ENCODE measurements at places on chromosomes 12 and 14.
A peak's percentile ranks its signal among the peaks of the same experiment; 100 is the strongest.

GRCh38 chr14:42057111-42057510, 450.4 kb downstream of the LRFN5 start:
- no peak for DNase-seq

- DNase-seq, result no peak
Observed at GRCh38 chr14:38824706-38825105, 278.3 kb downstream of the SEC23A start.

DNA sequence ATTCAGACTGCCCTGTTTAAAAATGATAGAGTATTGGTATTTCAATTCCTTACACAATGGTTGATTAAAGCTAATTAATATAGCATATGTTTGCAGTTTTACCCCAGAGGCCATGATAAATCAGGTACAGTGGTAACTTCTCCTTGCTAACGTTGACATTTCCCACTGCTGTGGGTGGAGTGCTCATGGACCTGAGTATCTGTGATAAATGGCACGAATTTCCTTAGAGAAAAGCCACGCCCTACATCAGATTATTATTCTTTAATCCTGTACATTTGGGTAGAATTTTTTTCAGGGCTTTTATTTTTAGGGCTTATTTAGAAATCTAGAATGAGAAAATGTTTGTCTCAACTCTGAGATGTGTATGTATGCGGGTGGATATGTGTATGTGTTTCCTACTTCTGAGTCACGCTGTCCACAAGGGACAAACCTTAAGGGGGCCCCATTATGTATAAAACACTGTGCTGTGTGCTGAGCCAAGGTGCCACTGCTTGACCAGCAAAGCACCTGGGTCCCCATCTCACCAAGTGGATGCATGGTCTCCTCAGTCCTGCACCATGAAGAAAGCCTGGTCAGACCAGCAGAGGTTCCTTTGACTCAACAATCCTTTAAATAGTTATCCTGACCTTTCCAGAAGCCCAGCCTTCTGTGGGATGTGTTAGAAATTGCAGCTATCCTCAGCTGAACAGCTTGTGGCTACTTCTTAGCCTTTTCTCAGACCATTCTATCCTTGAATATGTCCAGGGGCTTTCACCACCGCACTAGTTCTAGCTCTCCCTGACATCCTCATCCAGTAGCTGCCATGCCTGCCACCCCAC, 57.9 kb upstream of the STK38L start:
- DNase-seq, result no peak

GRCh38 chr14:55832122-55832911, 252.3 kb downstream of the KTN1 start:
- DNase-seq, result no peak

GRCh38 chr12:6140651-6141447, 16.4 kb upstream of the VWF start:
- peak; percentile 72 for DNase-seq

DNA sequence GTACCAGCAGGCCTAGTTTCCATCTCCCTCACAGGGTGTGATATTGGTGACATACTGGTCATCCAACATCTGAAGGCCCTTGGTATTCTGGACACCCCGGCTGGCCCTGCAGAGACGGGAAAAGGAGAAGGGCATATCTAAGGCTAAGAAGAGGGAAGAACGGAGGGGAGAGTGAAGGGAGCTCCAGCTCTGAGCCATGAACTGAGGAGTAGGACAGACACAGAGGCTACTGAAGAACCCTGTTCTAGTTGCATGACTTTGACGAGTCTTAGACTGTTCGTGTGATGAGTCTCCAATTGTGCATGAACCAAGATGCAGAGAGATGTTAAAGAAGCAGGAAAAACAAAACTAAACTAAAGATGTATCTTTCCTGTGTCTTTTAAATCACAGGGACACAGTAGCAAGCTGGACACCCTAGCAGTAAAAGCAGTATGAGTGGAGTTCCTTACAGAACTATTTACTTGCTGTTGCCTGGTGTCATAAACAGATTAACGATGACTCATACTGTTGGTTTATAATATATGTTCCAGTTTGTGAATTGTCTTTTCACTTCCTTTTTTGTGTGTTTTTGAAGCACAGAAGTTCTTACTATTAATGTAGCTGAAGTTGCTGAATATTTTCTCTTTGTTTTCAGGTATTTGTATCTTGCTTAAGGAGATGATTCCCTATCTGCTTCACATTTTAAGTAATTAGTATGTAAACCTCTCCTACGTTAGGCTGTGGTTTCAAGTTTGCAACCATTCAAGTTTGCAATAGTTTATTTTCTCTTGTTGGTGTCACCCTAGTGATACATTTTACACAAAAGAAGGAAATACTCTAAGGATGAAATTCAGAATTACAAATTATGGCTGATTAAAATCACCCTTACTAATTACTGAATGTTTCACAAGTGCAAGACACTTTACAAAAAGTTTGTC, 15.7 kb downstream of the FAR2 start:
- peak; percentile 83 for DNase-seq

DNA sequence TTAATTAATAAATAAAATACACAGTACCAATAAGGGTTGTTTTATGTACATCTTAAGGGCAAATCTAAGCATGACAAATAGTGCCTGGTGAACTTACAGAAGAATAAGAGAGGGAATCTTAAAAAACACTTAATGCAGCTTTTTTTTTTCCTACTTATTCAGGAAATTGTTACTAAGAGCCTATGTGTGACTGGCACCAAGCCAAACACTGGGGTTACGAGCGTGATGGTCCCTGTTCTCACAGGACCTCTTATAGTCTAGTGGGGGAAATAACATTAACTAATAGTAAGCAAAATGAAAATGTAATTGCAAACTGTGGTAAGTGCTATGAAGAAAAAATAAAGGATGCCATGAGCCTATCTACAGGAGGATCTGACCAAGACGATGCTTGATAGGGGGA, 53.6 kb downstream of the RTN1 start:
- peak; percentile 3 for DNase-seq

All from hematopoietic multipotent progenitor cell treated with erythropoietin and hydrocortisone succinate and interleukin-3 and kit ligand, for 6 days (in vitro differentiated cells).